ENCODE measurements at places on chromosomes 5 and 9.

GRCh38 chr5:56829137-56829908, 14.0 kb downstream of the MAP3K1 start:
- DNase-seq: no peak

- DNase-seq: no peak
Observed at GRCh38 chr5:130032807-130033206, 128.5 kb downstream of the CHSY3 start.

DNA sequence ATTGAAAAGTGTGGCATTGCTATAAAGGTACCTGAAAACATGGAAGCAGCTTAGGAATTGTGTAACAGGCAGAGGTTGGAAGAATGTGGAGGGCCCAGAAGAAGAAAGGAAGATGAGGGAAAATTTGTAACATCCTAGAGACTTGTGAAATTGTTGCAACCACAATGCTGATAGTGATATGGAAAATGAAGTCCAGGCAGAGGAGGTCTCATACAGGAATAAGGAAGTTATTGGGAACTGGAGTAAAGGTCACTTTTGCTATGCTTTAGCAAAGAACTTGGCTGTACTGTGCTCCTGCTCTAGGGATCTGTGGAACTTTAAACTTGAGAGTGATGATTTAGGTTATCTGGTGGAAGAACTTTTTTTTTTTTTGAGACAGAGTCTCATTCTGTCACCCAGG, 43.5 kb downstream of the PTPDC1 start:
- DNase-seq: no peak

DNA sequence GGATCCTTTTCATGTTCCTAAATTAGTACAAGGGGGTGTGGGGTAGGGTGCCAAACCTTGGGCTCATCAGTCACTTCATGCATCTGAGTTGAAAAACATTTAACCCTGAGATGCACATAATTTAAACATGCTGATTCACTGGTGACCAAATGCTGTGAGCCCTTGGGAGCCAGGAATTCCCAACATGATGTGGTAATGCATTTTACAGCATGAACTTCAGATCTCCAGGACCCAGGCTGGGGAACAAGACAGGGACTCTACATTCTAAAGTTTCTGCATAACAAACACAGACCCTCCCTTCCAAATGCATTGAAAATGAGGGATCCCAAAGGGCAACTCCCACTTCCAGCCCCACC, 322.2 kb downstream of the NDUFS4 start:
- no peak for DNase-seq

GRCh38 chr9:87601176-87601575, 103.5 kb downstream of the DAPK1 start:
- DNase-seq: no peak
